ENCODE measurements at places on chromosomes 7 and 10.
A peak's percentile ranks its signal among the peaks of the same experiment; 100 is the strongest.

DNA sequence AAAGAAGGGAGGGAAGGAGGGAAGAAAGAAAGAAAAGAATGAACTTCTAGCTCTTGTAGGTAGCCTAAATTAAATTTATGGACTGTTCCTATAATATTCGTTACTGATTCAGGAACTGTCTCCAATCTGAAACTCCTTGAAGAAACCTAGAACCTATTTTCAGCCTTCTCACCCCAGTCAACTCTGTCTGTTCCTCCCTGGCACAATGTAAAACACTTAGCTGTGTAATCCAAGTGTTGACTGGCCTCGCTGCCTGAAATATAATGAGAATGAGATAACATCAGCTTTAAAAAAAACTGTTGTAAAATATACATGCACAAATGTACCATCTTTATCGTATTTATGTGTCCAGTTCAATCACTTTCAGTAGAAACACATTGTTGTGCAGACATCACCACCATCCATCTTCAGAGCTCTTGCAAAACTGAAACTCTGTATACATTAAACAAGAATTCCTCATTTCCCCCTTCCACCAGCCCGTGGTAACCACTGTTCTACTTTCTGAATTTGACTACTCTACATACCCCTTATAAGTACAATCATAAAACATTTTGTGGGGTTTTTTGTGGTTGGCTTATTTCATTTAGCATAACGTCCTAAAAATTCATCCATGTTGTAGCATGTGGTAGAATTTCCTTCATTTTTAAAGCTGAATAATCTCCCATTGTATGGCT is 6.3 kb upstream of the C7orf33 start:
- no peak for DNase-seq

- DNase-seq: peak; percentile 87
Observed at GRCh38 chr10:73529089-73529832, 33.4 kb upstream of the PPP3CB start.

- no peak for DNase-seq
Observed at GRCh38 chr7:47633134-47633533, 51.2 kb upstream of the TNS3 start.

- DNase-seq: peak; percentile 62
Observed at GRCh38 chr7:2247141-2247995, 5.3 kb downstream of the NUDT1 start.

DNA sequence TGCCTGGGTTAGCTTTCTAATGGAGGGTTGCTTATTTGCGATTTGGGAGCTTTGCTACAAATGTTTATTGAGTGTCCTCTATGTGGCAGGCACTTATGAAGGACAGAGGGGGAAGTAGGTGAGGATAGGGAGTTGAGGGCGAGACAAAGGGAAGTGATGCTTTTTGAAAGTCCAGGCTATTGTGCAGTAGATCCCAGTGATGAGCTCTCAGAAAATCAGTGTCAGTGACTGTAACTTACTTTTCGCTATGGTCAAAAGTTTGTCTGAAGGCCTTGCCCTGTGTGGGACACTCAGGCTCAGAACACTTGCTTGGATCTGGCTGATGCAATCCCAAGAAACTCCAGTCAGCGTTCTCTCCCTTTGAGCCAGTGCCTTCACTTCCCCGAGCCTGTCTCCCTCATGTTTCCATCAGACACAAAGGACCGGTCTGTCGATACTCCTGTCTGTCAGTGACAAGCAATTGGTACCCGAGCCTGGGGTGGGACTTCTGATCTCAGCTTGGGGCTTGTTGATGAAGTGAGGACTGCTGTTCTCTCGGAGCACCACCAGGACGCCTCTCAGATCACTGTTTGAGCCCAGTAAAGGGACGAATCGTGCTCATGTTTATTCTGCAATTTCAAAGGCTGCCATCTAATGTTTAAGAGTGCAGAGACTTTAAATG is 63.1 kb upstream of the SORCS3 start:
- no peak for DNase-seq

GRCh38 chr7:46610746-46611145 is 689.7 kb upstream of the IGFBP3 start:
- DNase-seq: no peak

GRCh38 chr10:77795426-77796055 is 131.0 kb downstream of the DLG5 start:
- no peak for DNase-seq

GRCh38 chr10:131910663-131911314 is 10.0 kb downstream of the PPP2R2D start:
- no peak for DNase-seq

DNA sequence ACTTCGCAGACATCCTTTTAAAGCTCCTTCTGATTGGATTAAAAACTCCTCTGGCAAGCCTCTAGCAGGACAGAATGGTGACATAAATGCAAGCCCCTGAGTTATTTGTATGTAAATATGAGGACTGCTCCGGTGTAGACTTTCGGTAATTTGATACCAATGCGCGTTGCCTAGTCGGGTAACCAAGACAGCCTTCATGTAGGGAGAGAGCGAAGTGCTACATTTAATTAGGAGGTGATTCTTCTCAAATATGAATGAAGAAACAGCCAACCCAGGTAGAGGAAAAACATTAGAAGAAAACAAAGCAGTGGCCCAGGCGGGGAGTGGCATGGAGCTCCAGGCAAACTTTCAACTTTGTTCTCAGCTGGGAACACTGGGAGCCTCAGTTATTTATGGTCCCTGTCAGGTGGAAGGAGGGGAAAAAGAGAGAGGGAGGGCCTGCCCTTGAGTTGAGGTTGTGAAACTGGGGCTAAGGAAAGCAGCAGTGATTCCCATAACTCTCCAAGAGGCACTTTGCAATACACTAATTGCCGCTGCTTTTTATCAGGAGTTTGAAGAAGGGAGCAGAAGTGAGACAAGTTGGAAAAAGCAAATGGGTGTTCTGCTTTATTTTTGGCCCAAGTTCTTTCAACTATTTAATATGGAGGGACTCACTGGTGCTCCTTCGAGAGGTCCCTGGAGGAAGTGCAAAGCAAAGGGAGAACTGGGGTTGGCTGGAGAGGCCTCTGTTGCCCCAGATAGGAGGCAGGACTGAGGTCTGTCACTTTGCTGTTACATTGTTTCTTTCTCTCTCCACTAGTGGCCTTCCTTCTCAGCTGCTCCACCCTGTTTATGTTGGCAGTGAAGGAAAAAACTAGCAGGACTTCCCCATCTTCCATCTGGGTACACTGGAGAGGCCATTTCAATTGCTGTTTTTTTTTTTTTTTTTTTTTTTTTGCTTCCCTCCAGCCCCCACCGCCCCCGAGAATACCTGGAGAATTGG is 234.6 kb upstream of the CCDC6 start:
- no peak for DNase-seq

- DNase-seq: no peak
Observed at GRCh38 chr10:86200269-86200668, 166.3 kb downstream of the GRID1 start.

- DNase-seq: no peak
Observed at GRCh38 chr10:1635340-1635739, 102.0 kb downstream of the ADARB2 start.

GRCh38 chr10:111297351-111297848 is 220.6 kb downstream of the ADRA2A start:
- peak; percentile 87 for DNase-seq

DNA sequence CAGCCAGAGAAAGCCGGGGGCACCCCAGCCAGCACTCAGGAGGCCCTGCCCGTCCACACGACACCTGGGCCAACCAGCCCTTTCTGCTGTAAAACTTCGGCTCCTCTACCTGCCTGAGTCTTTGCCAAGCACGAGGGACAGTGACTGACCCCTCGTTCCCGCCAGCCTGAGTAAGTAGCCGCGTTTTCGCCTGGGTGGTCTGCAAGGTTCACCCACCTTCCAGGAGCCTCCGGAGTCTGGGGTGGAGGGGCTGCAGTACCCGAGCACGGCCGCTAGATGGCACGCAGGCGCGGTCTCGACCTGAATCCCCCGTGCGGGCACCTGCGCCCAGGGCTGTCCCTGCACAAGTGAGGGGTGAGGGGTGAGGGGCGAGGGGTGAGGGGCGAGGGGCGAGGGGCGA is 192.7 kb downstream of the PTPRN2 start:
- no peak for DNase-seq

DNA sequence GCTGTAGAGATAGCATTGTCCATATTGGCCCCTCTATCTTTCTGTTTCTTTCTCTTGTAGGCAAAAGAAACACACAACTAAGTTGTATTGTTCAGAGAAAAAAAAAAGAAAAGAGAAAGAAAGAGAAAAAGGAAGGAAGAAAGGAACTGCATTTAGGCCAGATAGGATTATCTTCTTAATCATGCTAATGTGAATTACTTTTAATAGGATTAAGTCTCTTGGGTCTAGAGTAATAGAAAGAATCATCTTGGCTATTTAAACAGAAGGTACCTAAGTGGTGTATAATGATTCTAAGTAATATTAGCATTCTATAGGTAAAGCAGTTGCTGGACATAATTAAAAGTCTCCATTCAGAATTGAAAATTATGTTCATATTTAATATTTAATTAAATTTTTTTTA is 42.2 kb downstream of the GPR85 start:
- no peak for DNase-seq

GRCh38 chr7:45293295-45293942 is 135.8 kb downstream of the RAMP3 start:
- no peak for DNase-seq

DNA sequence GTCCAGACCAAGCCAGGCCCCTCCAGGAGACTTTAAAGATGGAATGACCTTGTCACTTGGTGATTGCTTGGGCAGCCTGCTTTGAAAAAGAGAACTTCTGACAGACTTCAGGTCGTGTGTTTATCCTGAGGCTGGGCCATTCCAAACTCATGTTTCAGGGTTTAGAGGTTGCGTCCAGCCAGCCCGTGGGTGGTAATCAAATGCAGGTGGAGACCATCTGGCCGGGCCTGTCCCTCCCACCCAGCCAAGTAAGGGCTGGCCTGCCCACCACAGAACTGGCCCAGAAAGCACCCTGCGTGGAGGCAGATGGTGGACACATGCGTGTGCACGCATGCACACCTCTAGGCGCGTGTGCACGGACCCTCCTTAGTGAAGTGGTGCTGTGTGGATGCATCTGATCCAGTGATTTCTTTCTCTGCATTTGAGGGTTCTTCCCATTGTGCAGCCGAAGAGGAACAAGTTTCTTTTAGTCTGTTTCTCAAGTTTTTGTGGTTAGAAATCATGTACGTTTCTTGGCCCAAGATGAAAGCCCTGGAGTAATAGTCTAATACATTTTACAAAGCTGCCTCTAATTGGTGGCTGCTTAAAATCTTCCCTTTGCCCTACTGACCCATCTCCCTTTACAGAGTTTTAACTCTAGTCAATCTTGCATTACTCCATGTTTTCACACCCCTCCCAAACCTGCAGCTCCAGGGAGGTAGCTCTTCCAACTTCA is 43.0 kb downstream of the SUFU start:
- peak; percentile 87 for DNase-seq

- DNase-seq: no peak
Observed at GRCh38 chr7:50937727-50938126, 155.0 kb upstream of the GRB10 start.

GRCh38 chr10:82228701-82229100 is 353.7 kb downstream of the NRG3 start:
- no peak for DNase-seq

- DNase-seq: no peak
Observed at GRCh38 chr7:6530626-6531491, 20.4 kb downstream of the GRID2IP start.

DNA sequence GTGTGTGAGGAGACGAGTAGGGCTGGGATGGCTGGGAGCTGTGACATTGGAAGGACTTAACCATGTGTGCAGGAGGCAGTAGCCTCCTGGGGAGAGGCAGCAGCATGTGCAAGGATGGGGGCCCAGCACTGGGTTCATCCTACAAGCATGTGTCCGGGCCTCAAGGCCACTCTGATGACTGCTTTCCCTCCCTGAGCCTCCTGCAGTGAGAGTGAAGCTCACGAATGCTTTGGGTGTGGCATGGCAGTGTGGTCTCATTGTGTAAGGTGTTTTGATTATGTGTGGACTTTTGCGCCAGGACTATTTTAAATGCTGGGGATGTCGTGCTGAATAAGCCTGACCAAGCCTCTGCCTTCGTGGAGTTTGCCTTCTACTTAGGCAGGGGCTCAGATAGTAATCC is 122.0 kb upstream of the INSYN2A start:
- no peak for DNase-seq

DNA sequence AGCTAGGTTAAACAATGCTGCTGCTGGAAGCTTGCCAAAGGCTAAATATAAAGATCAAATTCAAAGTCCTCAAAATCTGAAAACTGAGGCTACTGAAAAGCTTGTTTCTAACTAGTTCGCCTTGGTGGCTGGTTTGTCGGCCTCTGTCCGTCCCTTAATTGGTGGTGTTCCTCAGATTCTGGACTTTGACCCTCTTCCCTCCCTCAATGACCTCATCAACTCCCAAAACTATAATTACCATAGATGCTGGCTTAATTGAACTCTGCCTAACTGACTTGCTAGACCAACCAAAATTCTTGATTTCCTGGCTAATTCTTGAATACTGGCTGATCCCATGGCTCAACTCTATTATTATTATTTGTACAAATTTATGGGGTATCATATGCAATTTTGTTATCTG is 15.6 kb downstream of the ARHGAP21 start:
- DNase-seq: no peak

GRCh38 chr10:48782386-48782785 is 97.7 kb downstream of the WDFY4 start:
- no peak for DNase-seq

DNA sequence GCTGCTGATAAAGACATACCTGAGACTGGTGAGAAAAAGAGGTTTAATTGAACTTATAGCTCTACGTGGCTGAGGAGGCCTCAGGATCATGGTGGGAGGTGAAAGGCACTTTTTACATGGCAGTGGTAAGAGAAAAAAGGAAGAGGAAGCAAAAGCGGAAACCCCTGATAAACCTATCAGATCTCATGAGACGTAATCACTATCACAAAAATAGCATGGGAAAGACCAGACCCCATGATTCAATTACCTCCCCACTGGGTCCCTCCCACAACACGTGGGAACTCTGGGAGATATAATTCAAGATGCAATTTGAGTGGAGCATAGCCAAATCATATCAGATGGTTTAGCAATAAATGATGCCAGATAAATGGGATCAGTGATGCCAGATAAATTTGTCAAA is 892.0 kb upstream of the CELF2 start:
- no peak for DNase-seq

DNA sequence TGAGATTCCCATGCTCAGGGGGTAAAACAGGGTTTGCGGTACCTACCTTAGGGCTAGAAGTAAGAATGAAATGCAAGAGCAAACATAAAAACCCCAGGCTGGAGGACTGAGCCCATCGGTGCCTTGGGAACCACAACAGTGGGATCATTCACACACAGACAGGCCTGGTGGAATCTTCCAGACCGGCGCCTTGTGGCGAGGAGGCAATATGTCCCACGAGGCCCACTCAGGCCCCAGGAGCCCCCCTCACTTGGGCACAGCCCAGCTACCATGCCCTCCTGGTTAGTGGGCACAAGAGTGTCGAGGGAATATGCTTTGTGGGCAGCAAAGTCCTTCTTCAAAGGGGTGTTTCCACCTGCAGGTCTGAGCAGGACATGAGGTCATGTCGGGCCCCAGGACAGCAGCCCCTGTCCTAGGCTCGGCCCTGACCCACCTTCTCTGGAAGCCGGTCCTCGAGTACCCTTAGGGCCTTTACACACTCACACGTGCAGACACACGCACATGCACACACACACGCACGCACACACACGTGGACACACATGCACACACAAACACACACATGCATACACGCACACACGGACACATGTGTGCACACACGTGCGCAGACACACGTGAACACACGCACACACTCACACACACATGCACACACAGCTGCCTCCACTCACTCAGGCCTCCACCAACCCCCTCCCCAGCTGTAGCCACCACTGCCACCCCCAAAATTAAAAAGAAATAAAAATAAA is 51.5 kb upstream of the MYL10 start:
- DNase-seq: no peak
